ENCODE measurements at places on chromosomes 4 and X.

GRCh38 chr4:20172070-20172760 is 79.5 kb upstream of the SLIT2 start:
- no peak for DNase-seq
- no peak overlapping the region for H3K27ac ChIP-seq
- H3K36me3 ChIP-seq, result no peaks in the 10 kb centered on the region
- H3K27me3 ChIP-seq, result no peaks in the 10 kb centered on the region

GRCh38 chrX:154797006-154797405 is 8.3 kb downstream of the MPP1 start:
- no peak overlapping the region for H3K4me3 ChIP-seq
- DNase-seq, result peak; percentile 27
- peaks cover 30% of the 10 kb centered on the region for H3K4me1 ChIP-seq
- H3K27me3 ChIP-seq, result no peaks in the 10 kb centered on the region
- no peak overlapping the region for H3K27ac ChIP-seq

- H3K4me3 ChIP-seq, result no peak overlapping the region
- peak overlapping the region; percentile 71 for H3K27ac ChIP-seq
- peaks cover 16% of the 10 kb centered on the region for H3K4me1 ChIP-seq
- H3K36me3 ChIP-seq, result no peaks in the 10 kb centered on the region
Observed at GRCh38 chr4:153747406-153747955, 12.3 kb downstream of the RNF175 start.

DNA sequence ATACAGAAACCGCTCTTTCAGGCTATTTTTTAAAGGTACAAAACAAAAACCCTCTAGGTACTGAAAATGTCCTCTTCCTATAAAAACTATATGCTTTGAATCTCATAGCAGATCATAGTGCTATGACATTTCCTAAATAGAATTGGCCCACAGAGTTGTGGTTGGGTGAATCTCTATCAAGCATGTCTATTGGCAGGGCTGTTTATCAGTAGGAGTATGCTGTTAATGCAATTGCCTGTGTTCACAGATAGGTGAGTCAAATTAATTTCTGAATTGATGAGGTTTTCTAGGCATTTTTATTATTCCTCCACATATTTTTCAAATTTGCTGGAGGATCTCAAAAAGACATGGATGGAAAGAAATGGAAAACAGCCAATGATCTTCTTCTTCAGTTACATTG is 73.9 kb downstream of the QRFPR start:
- no peaks in the 10 kb centered on the region for H3K27me3 ChIP-seq
- peaks cover 10% of the 10 kb centered on the region for H3K4me1 ChIP-seq
- no peak for DNase-seq
- no peak overlapping the region for H3K4me3 ChIP-seq
- H3K36me3 ChIP-seq, result no peaks in the 10 kb centered on the region

DNA sequence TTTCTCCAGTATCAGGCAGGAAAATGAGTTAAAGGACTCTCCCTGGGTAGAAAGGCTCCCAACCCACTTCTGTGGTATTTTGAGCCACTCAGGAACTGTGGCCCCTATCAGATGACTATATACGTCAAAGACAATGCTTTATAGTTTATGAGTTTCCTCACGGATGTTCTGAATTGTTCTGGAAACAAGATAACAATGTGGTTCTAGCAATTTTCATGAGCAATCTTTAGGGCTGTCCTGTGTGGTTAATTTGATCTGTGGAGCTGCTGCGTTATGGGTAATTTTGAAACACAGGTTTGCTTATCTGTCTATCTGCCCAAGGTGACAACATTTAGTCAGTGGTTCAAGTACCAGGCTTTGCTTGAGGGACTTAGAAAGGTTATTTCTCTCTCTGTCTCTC is 46.7 kb upstream of the IL2 start:
- no peaks in the 10 kb centered on the region for H3K4me1 ChIP-seq
- no peaks in the 10 kb centered on the region for H3K36me3 ChIP-seq
- H3K4me3 ChIP-seq, result no peak overlapping the region
- DNase-seq, result no peak
- no peaks in the 10 kb centered on the region for H3K27me3 ChIP-seq
- no peak overlapping the region for H3K27ac ChIP-seq

- H3K4me1 ChIP-seq, result peaks cover 5% of the 10 kb centered on the region
- peaks cover 24% of the 10 kb centered on the region for H3K27me3 ChIP-seq
- H3K36me3 ChIP-seq, result peaks cover 5% of the 10 kb centered on the region
- no peak overlapping the region for H3K27ac ChIP-seq
Observed at GRCh38 chr4:55272589-55272988, 73.5 kb upstream of the SRD5A3 start.
